Stomach (tissue), 19 donors: ENCODE measurements at places on chromosomes 5 and 9. TPM values are rescaled to one million over a fixed set of nuclear protein-coding genes. Genes with fewer than 3 reads are reported as not detected.

LHX3 gene
- total RNA-seq, result not detected

CTNND2 gene
- total RNA-seq, result 0.29 TPM

PCDHA3 gene
- not detected for total RNA-seq

PTPRD gene
- total RNA-seq, result 53.1 TPM

PPP3R2 gene
- not detected for total RNA-seq

DOK3 gene
- 5.0 TPM for total RNA-seq

ZFP37 gene
- total RNA-seq, result 1.3 TPM

MCTP1 gene
- total RNA-seq, result 17.7 TPM

ANGPTL2 gene
- 26.3 TPM for total RNA-seq

C5orf58 gene
- total RNA-seq, result not detected

GRAMD2B gene
- total RNA-seq, result 69.6 TPM

SPATA31C1 gene
- not detected for total RNA-seq

ALDH1A1 gene
- total RNA-seq, result 317 TPM

PTGS1 gene
- total RNA-seq, result 21.2 TPM

RMRP gene
- 29,403 TPM for total RNA-seq

NUTM2F gene
- total RNA-seq, result not detected

CTNNAL1 gene
- total RNA-seq, result 28.6 TPM

FBP2 gene
- not detected for total RNA-seq

ANXA2R gene
- total RNA-seq, result not detected

SLC6A3 gene
- not detected for total RNA-seq

OTULIN gene
- total RNA-seq, result 40.3 TPM

PLEKHG4B gene
- total RNA-seq, result 4.0 TPM

TRIM7 gene
- total RNA-seq, result 5.7 TPM

NSA2 gene
- total RNA-seq, result 36.8 TPM

OLFM1 gene
- total RNA-seq, result not detected

PCDHB11 gene
- 1.3 TPM for total RNA-seq

CXCL14 gene
- total RNA-seq, result 82.0 TPM

TXNDC8 gene
- not detected for total RNA-seq

PCDHA6 gene
- not detected for total RNA-seq

QSOX2 gene
- total RNA-seq, result 6.1 TPM

FREM1 gene
- total RNA-seq, result 1.7 TPM

BDP1 gene
- total RNA-seq, result 37.1 TPM

BARHL1 gene
- not detected for total RNA-seq

FGF10 gene
- 3.5 TPM for total RNA-seq

PCDHB4 gene
- 0.87 TPM for total RNA-seq

ODF2 gene
- total RNA-seq, result 42.4 TPM

PCDH12 gene
- total RNA-seq, result 1.2 TPM

KIF4B gene
- not detected for total RNA-seq

SOWAHA gene
- total RNA-seq, result not detected

INVS gene
- total RNA-seq, result 54.5 TPM

TRAF1 gene
- total RNA-seq, result 1.2 TPM

BRINP1 gene
- not detected for total RNA-seq

SHISAL2B gene
- not detected for total RNA-seq

SH3TC2 gene
- total RNA-seq, result 0.29 TPM

PCDHGA11 gene
- 1.3 TPM for total RNA-seq

SPINK13 gene
- not detected for total RNA-seq

BICD2 gene
- 17.1 TPM for total RNA-seq

BTNL8 gene
- 2.2 TPM for total RNA-seq

GRXCR2 gene
- not detected for total RNA-seq

C9orf153 gene
- total RNA-seq, result 0.92 TPM

HTR1A gene
- not detected for total RNA-seq

ZNF462 gene
- total RNA-seq, result 15.2 TPM

TNFSF8 gene
- not detected for total RNA-seq

NTRK2 gene
- total RNA-seq, result 1.4 TPM

N4BP3 gene
- 2.7 TPM for total RNA-seq

DMRT2 gene
- total RNA-seq, result 23.2 TPM
